Naive thymus-derived CD4-positive, alpha-beta T cell (primary cell): ENCODE measurements at places on chromosomes 1 and 21. TPM values are rescaled to one million over a fixed set of nuclear protein-coding genes. Genes with fewer than 3 reads are reported as not detected.

SPRR2A gene
- total RNA-seq = not detected in 2 replicates

GRCh38 chr1:180218806-180219765, 11.0 kb upstream of the LHX4 start:
- no peak overlapping the region for H3K27ac ChIP-seq
- DNase-seq = no peak
- no peaks in the 10 kb centered on the region for H3K36me3 ChIP-seq
- no peak overlapping the region for H3K4me3 ChIP-seq
- no peaks in the 10 kb centered on the region for H3K27me3 ChIP-seq

- H3K4me1 ChIP-seq = no peaks in the 10 kb centered on the region
- no peaks in the 10 kb centered on the region for H3K27me3 ChIP-seq
- H3K4me3 ChIP-seq = no peak overlapping the region
- DNase-seq = no peak
- H3K36me3 ChIP-seq = no peaks in the 10 kb centered on the region
- H3K27ac ChIP-seq = no peak overlapping the region
Observed at GRCh38 chr1:94094469-94095111, 26.4 kb downstream of the ABCA4 start.

DNA sequence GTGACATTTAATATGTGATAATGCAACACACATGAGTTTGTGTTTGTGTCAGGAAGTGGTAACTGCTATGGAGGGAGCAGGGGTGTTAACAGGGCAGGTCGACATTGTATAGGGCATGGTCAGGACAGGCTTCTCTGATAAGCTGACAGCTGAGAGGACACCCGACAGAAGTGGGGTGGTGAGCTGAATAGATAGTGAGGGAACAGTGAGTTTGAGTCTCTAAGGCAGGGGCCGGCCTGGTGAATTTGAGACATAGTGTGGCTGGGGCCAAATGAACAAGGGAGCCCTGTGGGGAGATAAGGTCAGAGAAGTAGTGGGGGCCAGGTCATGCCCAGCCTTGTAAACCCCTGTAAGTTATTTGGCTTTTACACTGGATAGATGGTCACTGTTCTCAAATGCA, 217.4 kb upstream of the KIAA0040 start:
- no peak overlapping the region for H3K4me3 ChIP-seq
- no peaks in the 10 kb centered on the region for H3K27me3 ChIP-seq
- no peak overlapping the region for H3K27ac ChIP-seq

- H3K36me3 ChIP-seq = no peaks in the 10 kb centered on the region
- H3K4me3 ChIP-seq = no peak overlapping the region
- no peak for DNase-seq
- no peak overlapping the region for H3K27ac ChIP-seq
Observed at GRCh38 chr1:17895986-17896385, 140.9 kb downstream of the ACTL8 start.

- no peak for DNase-seq
- H3K4me1 ChIP-seq = no peaks in the 10 kb centered on the region
- H3K4me3 ChIP-seq = no peak overlapping the region
Observed at GRCh38 chr1:85818371-85818770, 110.1 kb upstream of the ZNHIT6 start.
